CD4-positive, alpha-beta memory T cell (primary cell): ENCODE measurements at places on chromosomes 6 and 20.

DNA sequence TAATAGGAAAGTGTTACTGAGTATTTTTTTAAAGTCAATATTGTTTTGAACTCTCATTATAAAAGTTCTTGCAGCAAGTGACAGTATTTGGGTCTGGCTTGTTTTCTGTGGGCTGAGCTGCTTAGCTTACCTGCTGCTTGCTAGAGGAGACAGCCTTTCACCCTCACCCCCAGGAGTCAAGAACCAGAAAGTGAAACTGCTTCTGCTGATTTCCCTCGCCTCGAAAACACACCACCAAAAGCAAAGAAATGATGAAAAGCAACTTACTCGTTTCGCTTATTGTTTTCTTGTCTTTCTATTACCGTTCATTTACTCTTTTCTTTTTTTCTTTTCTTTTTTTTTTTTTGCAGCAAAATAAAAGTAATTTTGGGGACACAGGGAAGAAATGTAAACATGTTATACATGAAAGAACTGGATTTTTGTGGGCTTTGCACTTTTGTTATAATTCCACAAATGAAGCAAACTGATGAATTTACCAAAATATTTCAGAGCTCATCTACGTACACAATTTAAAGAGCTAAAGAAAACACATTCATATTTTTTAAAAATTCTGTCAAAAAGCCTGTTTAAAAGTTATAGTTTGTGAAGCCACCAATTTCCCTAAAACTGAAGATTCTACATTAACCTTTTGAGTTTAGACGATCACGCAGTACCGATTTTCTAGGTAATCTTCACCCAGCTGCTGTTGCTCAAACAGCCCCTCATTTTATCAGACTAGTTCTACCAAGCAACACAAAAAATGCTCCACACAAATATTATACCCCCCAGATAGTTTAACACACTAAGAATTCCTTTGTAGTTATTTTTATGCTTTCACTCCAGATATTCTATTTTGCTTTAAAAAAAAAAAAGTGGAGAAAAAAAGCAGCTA is 1.7 kb downstream of the SCML4 start:
- DNase-seq, result peak; percentile 77

- no peak for DNase-seq
These were observed 5.3 kb upstream of the OSBPL2 start for GRCh38 chr20:62232770-62233645.

GRCh38 chr6:169722362-169723199 is 1.7 kb downstream of the PHF10 start:
- DNase-seq, result no peak

DNA sequence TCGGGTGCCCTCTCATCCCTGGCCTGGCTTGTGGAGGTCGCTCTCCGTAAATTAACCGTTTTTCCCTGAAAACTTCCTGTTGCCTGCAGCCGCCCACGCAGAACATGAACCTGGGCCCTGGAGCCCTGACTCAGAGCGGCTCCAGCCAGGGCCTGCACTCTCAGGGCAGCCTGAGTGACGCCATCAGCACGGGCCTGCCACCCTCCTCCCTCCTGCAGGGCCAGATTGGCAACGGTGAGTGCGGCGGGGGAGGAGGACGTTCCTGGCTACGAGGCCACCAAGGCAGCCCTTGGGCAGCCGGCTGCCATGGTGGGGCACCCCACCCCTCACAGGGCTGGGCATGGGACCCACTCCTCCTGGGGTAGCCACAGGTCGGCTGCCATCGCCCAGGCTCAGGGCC is 17.8 kb downstream of the SS18L1 start:
- no peak for DNase-seq

DNA sequence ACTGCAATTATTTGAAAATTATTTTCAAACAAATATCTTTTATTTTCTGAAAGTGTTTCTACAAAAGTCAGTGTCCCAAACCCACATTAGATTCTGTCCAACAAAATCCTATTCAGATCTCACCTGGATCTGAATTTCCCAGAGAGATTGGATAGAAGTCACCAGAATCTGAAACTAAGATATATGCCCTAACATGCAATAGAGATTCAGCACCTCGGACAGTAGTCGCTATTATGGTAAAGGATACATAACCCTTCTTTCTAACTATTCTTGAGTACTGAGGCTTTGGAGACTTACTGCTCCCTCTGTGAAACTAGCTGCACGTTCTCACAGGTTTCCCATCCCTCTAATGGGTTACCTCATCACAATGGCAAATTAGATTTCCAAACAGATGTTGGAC is 151.4 kb downstream of the ID4 start:
- DNase-seq, result no peak
